Smooth muscle cell of the brain vasculature (primary cell): ENCODE measurements at places on chromosomes 6 and 20.

- DNase-seq: no peak
These were observed 41.2 kb upstream of the NHSL1 start for GRCh38 chr6:138540468-138540867.

GRCh38 chr6:159074876-159075275 is 30.1 kb upstream of the TAGAP start:
- DNase-seq: no peak

DNA sequence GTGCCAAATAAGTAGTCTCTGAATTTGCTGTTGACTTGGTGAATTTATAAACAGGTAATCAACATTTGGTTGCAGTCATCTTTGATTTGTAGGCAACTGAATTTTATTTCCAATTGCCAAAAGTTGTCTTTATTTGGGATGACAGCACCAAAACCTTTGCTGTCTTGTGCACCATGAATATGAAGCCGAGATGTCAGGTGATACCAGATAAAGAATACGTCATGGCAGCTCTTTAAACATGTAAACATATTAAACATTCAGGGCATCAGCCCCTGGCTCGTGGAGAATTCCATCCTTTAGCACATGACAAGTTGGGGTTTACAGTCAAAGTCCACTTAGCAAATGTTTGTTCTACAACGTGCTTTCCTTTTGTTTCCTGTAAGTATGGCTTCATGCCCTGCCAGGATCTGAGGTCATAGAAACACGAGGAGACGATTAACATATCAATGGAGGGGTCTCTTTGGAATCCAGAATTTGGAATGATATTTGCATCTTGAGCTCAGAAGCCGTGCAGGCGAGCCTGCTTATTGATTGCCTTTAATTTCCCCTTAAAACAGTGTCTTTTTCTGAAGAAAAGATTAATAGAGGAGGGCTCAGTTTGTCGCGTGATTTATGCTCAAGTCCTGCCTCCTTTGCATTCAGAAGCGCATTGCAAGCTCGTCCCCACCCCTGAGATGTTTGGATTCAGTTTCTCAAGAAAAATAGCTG is 170.2 kb upstream of the ZNF217 start:
- DNase-seq: no peak

DNA sequence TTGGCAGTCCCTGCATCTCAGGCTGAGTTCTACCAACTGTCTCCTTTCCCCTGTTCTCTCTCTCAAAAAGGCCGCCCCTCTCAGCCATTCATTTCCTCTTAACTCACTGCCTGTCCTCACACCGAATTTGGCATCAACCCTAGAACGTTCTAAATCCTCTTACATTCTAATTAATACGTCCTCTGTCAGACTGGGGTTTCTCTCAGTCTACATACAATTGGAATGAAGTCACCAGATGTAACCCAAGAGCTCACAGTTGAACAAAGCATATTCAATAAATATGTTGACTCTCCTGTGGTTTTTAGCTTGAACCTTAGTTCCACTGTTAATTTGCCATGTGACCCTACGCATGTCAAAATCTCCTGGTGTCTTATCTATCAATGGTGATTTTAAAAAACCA is 269.6 kb downstream of the CLIC5 start:
- no peak for DNase-seq

DNA sequence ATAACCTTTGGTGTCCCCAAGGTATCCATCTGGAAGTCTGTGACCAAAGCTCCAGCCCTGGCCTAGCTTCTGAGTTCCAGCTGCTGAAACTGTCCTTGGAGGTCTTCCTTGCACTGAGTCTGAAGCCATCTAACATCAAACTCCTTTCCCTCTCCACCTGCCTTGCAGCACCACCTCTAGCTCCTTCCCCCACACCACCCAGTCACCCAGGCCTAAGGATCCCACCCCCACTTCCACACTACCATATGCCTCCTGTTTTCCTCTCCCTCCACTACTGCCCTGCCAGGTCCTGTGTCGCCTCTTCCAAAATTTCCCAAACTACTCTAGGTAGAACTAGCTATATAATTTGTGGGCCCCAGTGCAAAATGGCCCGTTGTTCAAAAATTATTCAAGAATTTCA is 10.8 kb upstream of the MATN4 start:
- DNase-seq: no peak

- no peak for DNase-seq
These were observed 68.0 kb downstream of the CD164 start for GRCh38 chr6:109314313-109314712.
